ENCODE measurements at places on chromosomes 7 and 10.

DNA sequence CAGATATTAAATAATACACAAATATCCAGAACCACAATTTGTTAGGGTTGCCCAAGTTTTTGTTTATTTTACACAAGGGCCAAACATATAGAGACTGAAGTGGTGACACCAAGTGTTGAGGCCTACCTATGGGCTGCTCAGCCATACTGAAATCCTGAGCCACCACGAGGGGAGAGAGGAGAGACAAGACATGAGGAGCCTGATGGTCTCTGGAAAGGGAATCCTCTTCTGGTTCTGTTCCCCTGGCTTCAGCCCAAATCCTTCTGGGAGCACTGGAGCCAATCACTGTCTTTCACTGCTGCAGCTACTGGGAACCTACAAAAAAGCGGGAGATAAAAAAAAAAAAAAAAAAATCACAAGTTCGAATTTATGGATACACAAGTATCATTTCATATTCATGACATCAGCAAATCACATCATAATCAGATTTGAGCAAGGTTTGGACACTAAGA is 1.9 kb downstream of the SKIDA1 start:
- DNase-seq: no peak

DNA sequence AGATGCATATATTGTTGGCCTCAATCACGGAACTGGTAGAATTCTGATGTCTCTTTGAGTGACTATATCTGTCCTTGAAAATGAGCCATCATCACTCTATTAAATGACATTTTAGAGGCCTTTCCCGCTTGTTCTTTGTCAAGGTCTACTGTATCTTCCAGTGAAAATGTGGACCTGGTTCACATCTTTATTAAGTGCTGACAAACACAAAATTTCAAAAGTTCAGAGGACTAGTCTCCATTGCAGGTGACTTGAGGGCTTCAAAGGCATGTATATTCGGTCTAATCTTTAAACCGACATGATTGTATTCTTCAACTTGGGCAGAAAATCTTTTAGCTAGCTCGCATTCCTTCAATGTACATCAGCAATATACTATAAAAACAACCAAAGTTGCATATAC is 36.6 kb upstream of the VWDE start:
- DNase-seq: no peak

DNA sequence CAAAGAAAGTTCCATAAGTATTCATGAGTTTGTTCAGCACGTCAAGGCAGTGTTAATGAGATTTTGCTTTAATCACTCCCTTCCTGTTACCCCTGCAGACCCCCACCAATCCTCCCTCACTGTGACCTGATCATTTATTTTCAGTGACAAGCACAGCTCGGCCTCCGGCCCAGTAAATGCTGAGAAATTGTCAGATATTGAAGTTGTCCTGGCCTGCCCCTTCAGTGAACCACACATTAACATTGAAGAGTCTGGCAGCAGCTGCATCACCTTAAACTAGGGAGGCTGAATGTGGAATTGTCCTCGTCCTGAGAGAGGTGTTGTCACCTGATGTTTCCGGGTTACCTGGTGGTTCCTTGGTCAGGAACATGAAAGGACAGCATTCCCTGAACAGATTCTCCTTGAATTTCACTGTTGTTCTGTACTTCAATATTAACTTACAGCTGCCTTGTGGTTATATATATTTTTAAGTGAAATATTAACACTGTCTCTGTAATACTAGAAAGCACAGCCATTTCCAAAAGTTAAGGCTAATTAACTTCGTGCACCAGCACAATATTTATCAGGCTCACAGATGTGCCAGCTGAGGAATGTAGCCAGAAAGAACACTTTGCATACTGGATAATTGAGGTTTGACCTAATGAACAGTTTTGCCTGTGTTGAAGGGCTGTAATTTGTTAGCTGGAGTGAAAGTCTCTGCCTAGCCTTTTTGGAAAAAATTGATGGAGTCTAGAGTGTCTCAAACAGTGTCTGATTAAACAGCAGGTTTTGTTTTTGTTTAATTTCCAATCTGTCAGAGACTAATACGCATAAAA is 265.3 kb downstream of the HDAC9 start:
- DNase-seq: no peak

DNA sequence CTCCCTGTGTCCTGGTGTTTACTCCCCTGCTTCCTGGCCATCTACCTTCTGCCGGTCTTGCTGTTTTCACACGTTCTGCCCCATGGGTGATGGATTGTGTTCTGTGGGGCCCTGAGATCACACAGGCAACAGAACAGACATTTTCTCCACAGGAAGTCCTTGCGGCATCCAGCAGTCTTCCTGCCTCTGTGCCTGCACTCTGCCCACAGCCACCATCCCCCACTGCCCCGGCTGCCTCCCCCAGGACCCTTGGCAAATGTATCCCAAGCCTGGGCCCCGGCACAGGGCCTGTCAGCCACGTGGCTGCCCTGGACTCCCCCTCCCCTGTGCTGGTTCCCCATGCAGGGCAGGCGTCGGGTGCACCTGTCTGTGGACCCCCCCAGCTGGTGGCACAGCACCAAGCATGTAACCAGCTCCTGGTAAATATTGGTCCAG is 184.2 kb downstream of the WDR37 start:
- DNase-seq: no peak

- no peak for DNase-seq
Observed at GRCh38 chr10:1573334-1573969, 163.9 kb downstream of the ADARB2 start.

- no peak for DNase-seq
Observed at GRCh38 chr7:41313171-41313570, 389.7 kb downstream of the INHBA start.

DNA sequence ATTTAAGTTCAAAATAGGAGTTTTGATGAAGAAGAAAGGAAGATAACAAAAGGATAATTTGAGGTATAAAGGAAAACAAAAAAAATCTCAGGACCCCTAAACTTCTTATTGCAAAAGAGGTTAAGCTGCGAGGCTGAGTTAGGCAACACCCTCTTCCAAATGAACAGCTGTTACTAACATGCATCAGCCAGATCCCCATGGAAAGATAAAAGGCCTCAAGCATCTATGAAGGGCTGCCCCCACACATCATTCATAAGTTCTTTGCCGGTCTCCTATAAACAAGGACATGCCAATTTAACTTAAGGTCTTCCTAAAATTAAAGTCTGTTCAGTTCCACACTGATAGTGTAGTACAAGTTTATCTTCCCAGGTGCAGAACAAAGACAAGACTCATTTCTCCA is 75.8 kb upstream of the IMMP2L start:
- DNase-seq: no peak

- no peak for DNase-seq
Observed at GRCh38 chr10:110348336-110348735, 43.6 kb upstream of the SMNDC1 start.

- DNase-seq: no peak
Observed at GRCh38 chr10:73357166-73357565, 1.5 kb downstream of the CFAP70 start.

GRCh38 chr7:23003505-23004246 is 10.3 kb downstream of the HYCC1 start:
- DNase-seq: no peak

GRCh38 chr7:157404845-157405481 is 68.2 kb downstream of the DNAJB6 start:
- DNase-seq: no peak

- no peak for DNase-seq
Observed at GRCh38 chr10:88991899-88992320, 1.3 kb downstream of the FAS start.

DNA sequence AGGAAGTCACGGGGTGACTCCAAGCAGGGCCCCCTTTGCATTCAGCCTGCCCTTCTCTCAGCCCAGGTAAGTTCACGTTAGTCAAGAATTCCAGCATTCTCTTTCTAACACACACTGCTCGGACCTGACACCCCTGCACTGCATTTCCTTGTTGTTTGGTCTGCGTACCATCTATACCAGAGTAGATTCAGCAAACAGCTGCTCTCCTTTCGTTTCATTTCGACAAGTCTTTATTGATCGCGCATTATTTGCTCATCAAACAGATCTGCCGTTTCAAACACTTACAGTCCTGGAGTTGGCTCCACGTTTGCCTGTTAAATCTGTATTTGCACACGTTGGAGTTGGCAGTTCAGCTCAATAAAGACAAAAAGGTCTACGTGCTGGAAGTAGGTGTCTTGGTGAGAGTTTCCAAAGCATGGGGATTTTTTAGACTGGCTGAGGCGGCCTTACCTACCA is 495.1 kb downstream of the RPS24 start:
- no peak for DNase-seq

DNA sequence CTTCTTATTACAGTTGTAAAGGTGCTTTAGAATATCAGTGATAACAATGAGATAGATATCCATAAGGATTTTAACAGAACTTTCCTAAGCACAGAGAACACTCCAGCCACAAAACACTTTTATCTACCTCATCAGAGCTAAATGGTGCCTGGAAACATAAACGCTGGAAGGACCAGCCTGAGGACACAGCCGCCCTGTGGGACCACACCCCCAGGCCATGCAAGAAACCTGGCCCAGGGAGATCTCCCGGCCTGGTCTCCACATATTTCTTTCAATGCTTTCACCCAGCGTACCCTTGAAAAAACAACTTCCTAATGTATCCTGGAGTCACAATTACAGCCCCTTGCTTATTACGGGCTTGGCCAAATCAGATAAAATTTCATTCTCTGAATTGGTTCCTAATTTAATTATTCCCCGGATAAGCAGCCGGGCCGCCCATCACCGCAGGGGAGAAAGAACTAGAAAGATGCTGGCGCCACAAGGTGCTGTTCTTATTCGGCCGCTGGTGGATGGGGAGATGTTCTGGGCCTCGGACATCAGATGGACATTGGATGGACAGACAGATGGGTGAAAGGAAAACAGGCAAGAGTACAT is 11.8 kb downstream of the CHST15 start:
- DNase-seq: no peak

DNA sequence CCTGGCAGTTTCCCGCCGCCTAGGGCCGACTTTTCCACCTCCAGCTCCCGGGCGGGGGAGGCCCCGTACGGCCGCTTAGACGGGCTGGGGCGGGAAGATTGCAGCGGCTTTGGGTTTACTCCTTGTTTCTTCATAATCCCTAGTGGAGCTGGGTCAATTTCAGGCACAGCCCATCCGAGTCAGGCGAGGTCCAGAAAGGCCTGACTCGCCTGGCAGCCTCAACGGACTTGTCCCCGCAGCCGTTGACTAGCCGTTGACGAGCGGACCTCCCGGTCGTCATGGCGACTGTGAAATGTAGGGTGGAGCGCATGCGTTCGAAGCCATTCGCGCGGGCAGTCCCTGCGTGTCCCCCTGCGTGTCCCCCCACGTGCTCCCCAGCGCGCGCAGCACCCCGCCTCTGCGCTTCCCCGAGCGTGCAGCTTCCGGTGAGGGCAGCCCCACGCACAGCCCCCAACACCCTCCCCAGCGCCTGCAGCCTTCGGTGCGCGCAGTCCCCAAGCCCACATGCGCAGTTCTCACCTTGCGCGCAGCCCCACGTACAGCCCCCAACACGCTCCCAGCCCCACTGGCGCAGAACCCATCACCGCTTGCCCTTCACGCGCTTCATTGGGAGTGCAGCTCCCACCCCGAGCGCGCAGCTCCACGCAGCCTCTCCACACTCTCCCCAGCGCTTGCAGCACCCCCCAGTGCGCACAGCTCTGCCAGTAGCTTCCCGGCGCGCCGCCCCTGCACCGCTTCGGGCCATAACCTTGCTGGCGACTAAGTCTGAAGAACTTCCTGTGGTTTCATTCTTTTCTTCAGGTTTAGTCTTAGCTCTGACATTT is 67.8 kb downstream of the TBX20 start:
- DNase-seq: no peak

DNA sequence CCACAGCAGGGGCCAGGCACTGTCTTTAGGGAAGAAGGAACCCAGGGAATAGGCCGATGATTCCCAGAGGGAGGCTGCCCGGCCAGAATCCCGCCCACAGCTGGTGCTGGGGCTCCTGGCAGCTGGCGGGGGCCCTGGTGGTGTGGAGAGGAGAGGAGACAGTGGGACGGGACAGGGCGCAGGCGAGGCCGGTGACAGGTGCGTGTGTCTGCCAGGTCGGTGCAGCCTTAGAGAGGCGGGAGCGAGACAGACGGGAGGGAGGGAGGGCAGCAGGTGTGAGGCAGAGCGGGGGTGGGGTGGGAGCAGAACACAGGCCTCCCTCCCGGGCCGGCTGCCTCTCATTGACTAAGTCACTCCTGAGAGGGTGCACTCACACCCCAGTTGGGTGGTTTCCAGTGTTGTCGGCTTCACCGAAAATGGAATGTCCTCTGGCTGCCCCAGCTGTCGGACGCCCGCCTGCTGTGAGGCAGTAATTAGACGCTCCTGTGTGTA is 55.2 kb downstream of the ELFN1 start:
- peak; percentile 73 for DNase-seq

GRCh38 chr7:129073204-129073603 is 18.3 kb upstream of the TNPO3 start:
- no peak for DNase-seq

DNA sequence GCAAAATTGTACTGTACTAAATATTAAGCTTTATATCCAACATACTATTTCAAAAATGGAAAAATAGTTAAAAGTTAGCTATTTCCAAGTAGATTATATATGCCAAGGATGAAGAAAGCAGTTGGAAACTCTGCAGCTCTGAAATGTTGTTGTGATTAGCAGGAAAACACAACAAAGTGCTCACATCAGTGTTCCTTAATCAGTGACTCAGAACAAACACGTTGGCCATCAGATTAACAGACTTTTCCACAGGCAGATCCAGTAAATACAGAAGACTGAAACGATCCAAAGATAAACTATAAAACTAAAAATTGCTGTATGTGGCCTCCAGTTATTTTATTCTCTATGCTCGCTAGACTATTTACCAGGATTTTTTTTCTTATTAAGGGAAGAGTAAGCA is 99.6 kb upstream of the SEMA3D start:
- DNase-seq: no peak

DNA sequence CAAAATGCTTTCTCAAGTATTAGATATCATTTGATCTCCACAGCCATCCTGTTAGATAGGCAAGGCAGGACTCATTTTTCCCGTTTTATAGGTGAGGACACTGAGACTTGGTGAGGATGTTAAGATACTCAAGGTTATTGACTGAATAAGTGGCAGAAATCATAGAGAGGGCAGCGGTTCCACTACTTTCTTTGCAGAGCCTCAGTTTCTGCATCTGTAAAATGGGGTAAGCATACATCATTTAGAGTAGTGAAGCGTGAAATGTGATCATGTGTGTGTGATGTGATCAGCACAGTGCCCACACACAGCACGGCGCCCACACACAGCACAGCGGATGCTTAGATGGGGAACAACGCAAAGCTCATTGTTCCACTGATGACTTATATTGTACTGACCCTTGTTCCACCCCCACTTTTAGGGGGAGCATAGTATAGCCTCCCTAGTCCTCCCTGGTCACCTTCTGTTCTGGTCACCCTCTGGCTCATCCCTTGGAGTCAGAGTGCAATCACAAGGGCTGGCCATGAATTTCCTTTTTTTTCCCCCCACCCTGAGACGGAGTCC is 10.5 kb downstream of the UBTD1 start:
- DNase-seq: no peak

DNA sequence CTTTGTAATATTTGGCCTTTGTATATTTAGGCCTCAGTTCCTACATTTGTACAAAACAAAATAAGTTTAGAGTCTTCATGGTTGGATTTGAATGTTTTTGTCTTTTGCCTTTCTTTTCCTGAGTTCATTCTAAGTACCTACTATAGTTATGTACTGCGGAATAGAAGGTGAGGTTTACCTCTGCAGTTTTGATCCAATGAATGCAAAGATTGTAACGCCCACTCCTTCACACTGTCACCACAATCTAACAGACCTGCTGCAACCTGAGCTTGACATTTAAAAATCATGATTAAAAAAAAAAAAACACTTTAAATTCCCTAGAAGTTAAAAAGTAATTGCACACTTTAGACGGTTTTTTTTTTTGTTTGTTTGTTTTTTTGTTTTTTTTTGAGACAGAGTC is 145.0 kb downstream of the CALCR start:
- no peak for DNase-seq

GRCh38 chr7:41877118-41877517 is 174.2 kb upstream of the INHBA start:
- no peak for DNase-seq

All from NAMALWA (cell line).